ENCODE measurements at places on chromosomes 2 and 18.

DNA sequence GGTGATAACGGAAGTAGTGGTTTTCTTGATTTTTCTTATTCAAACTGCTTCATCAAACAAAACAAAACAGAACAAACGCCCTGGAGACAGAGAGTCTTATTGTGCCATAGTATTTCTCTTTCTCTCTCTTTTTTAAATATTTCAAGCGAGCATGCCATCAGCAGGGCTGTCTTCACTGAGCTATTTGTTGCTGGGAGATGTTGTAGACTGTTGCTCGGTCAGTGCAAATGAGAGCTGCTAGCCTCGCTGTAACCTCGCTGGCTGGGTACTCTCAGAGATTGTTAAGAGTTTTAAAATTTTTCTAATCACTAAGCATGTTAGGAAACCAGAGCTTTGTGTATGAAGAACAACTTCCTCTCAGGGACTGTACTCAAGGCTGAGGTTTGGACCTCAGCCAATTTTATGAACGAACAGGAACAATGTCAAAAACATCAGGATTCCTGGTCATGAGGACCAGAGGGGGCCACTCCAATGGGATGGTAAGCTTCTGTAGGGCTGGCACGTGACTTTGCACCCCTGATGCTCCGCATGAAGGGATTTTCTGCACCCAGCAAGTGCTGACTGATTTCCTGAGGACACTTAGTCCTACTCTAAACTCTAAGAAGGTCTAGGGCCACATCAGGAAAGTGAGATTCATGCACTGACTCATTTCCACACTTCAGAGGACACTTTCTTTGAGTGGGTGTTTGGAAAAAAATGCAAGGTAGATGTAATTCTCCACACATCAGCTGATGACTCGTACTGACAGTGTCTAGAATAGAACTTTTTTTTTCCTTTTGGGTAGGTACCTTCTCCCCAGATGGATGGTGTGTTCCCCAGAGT lies 59.8 kb upstream of the IL1R1 start:
- DNase-seq, result no peak

- no peak for DNase-seq
These were observed 164.9 kb upstream of the HAAO start for GRCh38 chr2:42957109-42957860.

GRCh38 chr2:145984580-145984979 lies 1464.7 kb upstream of the ZEB2 start:
- DNase-seq, result no peak

- no peak for DNase-seq
These were observed 109.3 kb downstream of the MBP start for GRCh38 chr18:77023102-77023782.

- no peak for DNase-seq
These were observed 123.5 kb downstream of the DNAH6 start for GRCh38 chr2:84639751-84640150.

DNA sequence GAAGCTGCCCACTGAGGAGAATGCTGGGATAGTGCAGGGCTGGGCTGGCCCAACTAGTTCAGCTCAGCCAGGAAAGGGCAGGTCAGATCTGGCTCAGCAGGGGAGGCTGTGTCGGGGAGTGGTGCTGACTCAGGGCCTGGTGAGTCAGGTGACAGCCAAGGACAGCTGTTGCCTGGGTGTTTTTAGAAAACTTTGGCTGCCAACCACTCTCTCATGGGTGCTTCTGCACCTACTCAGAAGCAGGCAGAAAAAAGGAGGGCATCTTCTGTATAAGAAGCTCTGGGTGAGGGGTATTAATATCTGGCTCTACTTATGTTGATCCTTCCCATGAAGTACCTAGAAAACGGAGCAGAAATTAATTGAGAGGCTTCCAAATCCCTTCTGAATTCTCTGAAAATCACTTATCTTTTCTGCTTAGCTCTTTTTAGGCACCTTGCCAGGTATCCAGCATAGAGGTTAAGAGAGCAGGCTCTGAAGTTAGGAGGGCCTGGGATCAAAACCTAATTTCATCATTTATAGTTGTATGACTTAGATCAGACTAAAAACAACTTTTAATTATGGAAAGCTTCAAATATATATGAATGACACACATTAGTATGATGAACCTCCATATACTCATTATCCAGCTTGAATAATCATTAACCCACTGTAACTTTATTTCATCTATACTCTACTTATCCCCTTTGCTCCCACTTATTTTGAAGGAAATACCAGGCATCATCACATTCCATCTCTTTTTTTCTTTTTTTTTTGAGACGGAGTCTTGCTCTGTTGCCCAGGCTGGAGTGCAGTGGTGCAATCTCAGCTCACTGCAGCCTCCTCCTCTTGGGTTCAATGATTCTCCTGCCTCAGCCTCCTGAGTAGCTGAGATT lies 15.5 kb upstream of the RAB10 start:
- DNase-seq, result no peak

DNA sequence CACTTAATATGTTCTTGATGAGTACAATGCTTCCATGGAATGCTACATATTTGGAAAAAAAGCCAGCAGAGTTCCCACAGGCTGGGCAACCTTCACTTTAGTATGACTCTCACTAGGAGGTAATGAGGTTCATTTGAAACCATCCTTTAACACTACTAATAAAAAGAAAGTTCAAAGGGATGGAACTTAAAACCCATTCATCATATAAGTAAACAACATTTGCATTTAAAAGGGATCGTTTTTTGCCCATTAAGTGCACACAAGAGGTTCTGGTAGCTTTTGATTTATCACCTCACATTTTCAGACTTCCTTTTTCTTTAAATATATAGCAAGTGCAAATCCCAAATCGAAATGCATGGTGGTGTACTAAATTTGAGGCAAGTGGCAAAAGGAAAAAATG lies 270.8 kb upstream of the DCC start:
- DNase-seq, result no peak

- DNase-seq, result no peak
These were observed 131.4 kb downstream of the BABAM2 start for GRCh38 chr2:28021898-28022297.

DNA sequence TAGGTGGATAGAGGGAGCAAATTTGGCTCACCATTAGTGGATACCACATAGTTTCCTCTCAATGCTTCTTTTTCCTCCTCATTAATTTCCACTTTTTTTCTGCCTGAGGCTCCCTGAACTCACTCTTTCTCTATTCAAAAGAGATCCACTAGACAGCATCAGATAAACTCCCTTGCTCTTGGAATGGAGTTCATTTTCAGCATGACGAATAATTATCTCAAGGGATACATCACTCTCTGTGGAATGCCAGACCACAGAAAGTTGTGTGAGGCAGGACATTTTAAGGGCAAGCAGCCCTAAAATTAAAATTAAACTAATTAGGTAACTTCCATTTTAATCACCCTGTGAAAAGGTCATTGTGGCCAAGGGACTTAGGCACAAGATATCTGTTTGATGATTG lies 1920.1 kb upstream of the CELF4 start:
- DNase-seq, result no peak

DNA sequence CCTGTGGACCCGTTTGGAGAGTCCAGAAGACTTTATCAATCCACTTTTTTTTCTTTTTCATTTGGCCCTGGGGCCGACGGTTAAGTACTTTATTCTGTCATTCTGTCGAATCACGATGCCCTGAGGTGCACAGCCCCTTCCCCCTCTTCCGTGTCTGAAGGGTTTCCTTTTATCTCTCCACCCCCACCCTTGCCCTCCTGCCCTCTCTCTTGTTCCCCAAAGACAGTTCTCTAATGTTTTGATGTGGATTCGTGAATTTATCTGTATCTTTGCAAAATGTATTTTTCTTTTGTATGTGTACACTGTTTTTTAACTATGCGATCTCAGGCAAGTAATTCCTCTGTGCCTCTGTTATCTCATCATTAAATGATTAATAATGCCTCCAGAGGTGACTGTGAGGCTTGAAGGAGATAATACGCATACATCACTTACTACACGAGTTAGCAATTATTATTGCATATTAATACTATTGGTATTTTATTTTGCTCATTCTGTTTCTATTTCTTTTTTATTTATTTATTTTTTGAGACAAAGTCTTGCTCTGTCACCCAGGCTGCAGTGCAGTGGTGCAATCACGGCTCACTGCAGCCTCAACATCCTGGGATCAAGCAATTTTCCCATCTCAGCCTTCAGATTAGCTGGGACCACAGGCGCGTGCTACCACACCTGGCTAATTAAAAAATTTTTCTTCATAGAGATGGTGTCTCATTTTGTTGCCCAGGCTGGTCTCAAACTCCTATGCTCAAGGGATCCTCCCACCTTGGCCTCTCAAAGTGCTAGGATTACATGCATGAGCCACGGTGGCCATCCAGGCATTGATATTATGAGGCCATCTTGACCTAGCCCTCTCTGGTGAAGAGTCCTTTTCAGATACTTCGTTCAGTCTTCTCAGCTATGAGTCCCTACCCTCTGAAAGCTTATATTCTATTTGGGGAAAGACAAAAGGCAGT lies 1.4 kb upstream of the CASP8 start:
- DNase-seq, result no peak

DNA sequence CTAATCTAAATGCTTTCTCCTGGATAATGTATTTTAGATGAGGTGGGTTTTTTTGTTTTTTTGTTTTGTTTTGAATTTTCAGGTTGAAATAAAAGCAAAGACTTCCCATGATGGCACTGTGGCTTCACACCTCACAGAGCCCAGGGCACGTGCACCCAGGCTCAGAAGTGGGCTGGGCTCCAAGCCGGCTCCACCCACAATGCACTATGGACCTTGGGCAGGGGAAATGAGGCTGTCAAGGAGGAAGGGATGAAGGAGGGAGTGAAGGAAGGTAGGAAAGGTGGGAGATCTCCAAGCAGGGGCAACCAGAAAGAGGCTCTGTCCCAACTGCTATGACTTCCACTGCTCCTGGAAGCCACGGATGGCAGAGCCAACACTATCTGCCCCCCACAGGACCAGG lies 60.4 kb downstream of the BIN1 start:
- no peak for DNase-seq

GRCh38 chr2:206323033-206323432 lies 48.6 kb downstream of the ZDBF2 start:
- DNase-seq, result no peak

- DNase-seq, result no peak
These were observed 63.4 kb downstream of the NCKAP5 start for GRCh38 chr2:133504566-133505505.

DNA sequence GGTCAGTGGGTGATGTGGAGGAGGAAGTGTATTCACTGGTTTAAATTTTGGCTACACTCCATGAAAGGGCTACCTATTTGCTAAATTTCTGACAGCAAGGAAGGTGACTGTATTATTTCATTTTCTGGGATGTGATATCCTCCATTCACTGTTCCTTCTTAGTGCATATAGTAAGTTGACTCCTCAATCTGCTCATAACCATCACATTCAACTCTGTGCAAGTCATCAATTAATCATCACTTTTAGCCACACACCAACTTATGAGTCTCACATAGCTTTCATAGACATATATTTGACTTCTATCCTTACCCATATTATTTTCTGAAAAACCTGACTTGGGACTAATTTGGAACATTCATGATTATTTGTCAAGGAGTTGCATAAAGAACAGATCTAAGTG lies 16.9 kb downstream of the KLHL41 start:
- no peak for DNase-seq

DNA sequence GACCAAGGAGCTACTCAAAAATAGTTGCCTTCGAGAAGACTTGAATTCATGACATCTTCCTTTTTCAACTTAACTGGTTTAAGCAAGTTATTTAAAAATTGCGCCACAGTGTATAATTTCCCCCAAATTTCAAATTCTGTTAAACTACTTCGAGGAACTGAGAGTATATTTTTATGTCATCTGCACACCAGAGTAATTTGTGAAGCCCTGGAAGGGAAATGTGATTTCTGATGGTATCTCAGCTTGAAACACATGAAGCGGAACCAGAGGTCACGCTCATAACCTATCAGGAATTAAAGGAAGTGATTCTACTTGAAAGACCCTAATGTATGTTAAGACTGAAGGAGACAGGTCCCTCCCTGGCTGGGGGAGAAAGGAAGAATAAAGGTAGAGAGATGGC lies 33.9 kb upstream of the DARS1 start:
- DNase-seq, result no peak

DNA sequence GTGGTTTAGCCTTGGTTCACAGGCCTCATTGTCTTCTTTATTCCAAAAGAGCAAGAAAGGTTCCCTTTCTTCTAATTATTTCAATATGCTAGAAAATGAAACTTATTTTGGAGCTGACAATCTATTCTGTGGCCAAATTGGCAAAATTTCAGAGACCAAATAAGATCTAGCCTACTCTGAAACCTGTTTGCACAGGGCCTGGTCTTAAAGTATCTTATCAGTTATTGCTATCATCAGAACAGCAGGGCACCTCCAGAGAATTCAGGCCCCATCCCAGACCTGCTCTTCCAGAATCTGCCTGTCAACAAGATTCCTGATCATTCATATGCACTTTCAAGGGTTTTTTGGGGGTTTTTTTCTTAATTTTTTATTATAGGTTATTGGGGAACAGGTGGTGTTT lies 198.7 kb downstream of the ANAPC1 start:
- DNase-seq, result no peak

DNA sequence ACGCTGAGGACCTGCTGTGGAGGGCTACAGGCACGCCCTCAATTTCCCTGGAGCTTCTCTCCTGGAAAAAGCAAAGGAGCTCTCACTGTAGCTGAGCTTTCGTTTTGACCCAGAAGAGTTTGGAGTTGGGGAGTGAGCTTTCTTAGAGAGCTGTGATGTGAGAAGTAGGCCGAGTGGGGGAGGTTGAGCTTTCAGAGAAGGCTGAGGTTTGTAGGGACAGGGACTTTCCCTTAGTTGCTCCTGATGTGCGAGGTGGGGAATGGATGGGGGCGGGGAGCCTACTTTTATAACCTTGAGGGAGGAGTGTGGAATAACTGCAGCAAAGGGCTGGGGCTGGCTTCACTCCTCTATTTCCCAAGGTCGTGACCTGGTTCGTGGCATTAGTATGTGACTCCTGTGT lies 47.1 kb downstream of the ZNF532 start:
- DNase-seq, result no peak

GRCh38 chr2:110807522-110807921 lies 75.1 kb downstream of the ACOXL start:
- DNase-seq, result no peak

GRCh38 chr18:13437034-13437433 lies 218.5 kb downstream of the LDLRAD4 start:
- DNase-seq, result no peak

DNA sequence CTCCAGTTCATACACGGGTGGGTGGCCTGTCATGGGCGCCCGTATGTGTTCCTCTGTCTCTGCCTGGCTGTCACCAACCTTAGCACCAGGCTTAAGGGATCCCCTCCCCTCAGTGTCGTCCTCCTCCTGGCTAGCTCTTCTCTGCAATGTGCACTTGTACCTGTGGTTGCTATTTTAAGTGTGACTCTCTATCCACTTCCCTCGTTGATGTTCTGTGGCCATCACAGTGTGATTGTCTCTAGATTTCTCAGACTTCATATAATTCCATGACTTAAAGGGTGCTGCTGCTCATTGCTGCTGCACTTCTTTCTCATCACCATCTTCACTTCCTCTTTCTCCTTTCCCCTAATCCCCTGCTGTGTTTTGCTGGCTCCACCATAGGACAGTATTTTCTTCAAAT lies 143.4 kb downstream of the EML6 start:
- DNase-seq, result no peak

All from stimulated activated CD8-positive, alpha-beta memory T cell treated with anti-CD3 and anti-CD28 coated beads, Interleukin-7, amount 100 ng/mL, for 1 hour (primary cell).